Activated T-helper 2 cell treated with anti-CD3 and anti-CD28 coated beads, Interferon-gamma antibody, Interleukin-2, Interleukin-4, amounts not matched to agents 10 μg/mL and 5 μg/mL and 100 μg/mL, durations not matched to agents 14 hours and 24 hours and 36 hours (primary cell): ENCODE measurements at places on chromosomes 6 and 20. TPM values are rescaled to one million over a fixed set of nuclear protein-coding genes. Genes with fewer than 3 reads are reported as not detected.

ZC3H12D gene
- 15.0 and 15.6 TPM in 2 replicates for total RNA-seq

OTOR gene
- not detected in 2 replicates for total RNA-seq

- H3K27ac ChIP-seq = no peak overlapping the region
- H3K27me3 ChIP-seq = peaks cover 1% of the 10 kb centered on the region
- no peaks in the 10 kb centered on the region for H3K36me3 ChIP-seq
- H3K4me1 ChIP-seq = peaks cover 2% of the 10 kb centered on the region
- no peak overlapping the region for H3K4me3 ChIP-seq
These were observed 166.3 kb upstream of the SULF2 start for GRCh38 chr20:47951521-47951971.

DNA sequence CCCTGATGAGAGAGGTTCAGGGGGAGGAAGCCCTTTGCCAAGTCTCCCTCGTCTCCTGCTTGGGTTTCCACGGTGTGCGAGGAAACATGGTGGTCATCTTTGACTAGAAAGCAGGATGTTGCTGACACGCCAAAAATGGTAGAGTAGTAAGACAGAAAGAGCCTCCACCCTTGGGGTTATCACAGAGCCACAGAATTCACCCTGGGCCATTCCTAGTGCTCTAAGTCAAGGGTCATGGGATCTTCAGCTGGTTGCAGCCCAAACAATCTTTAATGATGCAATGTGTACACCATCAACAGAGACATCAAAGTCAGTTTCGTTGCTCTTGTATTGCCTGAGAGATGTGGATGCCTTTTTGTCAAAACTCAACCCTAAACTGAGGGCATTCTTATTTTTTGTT lies 201.9 kb downstream of the LY86 start:
- peaks cover 2% of the 10 kb centered on the region for H3K27me3 ChIP-seq
- H3K4me1 ChIP-seq = peaks cover 48% of the 10 kb centered on the region
- no peaks in the 10 kb centered on the region for H3K36me3 ChIP-seq
- DNase-seq = no peak

DNA sequence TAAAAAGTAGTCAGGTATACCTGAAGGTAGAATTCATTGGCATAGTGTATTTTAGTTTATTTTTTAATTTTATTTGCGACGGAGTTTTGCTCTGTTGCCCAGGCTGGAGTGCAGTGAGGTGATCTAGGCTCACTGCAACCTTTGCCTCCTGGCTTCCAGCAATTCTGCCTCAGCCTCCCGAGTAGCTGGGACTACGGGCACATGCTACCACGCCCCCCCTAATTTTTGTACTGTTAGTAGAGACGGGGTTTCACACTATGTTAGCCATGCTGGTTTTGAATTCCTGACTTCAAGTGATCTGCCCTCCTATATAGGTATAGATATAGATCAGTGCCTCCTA lies 102.8 kb upstream of the PRSS16 start:
- H3K27ac ChIP-seq = no peak overlapping the region
- DNase-seq = no peak
- H3K4me1 ChIP-seq = peaks cover 22% of the 10 kb centered on the region

GRCh38 chr6:36347621-36348020 lies 10.9 kb upstream of the BNIP5 start:
- H3K4me1 ChIP-seq = no peaks in the 10 kb centered on the region
- no peaks in the 10 kb centered on the region for H3K36me3 ChIP-seq
- H3K27ac ChIP-seq = no peak overlapping the region
- H3K27me3 ChIP-seq = peaks cover 26% of the 10 kb centered on the region
- no peak overlapping the region for H3K4me3 ChIP-seq

DNA sequence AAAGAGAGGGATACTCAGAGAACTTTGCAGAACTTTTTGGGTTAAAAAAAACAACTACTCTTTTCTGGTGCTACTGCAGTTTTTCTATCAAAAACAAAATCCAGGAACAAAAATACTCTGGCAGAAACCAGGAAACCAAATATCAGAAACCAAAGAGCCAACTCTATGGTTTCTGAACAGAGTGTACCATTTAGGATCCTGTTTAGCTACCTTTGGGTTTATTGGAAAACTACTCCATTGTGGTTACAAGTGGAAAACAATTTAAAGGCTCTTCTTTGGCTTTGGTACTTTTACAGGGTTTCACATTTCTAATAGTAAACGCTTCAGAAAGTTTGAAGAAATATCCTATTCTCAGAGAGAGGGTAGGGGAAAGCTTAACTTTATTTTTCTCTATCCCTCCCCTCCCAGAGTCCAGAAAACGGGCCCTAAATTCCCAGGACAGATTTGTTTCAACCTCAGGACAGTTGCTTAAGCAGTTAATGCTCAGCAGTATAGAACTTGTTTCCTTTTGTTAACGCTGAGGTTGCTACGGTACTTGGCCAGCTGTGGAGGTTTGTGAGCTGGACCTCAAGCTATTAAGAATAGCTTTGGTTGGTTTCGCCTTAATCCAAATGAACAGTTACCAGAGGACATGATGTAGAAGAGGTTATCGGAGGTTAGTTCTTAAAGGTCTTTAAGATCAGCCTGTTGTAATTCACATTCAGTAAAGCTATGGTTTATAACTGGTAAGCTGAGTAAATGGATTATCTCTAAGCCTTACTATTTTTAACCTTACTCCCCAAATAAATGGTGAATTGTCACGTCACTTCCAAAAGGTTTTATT lies 47.9 kb downstream of the FOXO3 start:
- H3K27me3 ChIP-seq = peaks cover 15% of the 10 kb centered on the region
- no peak overlapping the region for H3K27ac ChIP-seq
- H3K36me3 ChIP-seq = no peaks in the 10 kb centered on the region
- no peak for DNase-seq
- H3K4me3 ChIP-seq = no peak overlapping the region
- H3K4me1 ChIP-seq = no peaks in the 10 kb centered on the region
